ENCODE measurements at places on chromosomes 2 and 18.

GRCh38 chr18:51519571-51519970 is 322.1 kb upstream of the MEX3C start:
- no peak for DNase-seq

DNA sequence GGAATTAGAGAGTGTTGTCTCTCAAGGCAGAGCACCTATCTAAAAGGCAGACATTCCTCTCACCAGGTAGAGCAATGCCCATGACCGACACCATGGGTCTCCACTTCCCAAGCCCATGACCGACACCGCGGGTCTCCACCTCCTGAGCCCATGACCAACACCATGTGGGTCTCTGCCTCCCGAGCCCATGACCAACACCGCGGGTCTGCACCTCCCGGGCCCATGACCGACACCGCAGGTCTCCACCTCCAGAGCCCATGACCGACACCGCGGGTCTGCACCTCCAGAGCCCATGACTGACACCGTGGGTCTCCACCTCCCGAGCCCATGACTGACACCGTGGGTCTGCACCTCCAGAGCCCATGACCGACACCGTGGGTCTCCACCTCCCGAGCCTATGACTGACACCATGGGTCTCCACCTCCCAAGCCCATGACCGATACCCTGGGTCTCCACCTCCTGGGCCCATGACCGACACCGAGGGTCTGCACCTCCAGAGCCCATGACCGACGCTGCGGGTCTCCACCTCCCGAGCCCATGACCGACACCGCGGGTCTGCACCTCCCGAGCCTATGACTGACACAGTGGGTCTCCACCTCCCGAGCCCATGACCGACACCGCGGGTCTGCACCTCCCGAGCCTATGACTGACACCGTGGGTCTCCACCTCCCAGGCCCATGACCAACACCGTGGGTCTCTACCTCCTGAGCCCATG is 262.4 kb upstream of the SALL3 start:
- no peak for DNase-seq

DNA sequence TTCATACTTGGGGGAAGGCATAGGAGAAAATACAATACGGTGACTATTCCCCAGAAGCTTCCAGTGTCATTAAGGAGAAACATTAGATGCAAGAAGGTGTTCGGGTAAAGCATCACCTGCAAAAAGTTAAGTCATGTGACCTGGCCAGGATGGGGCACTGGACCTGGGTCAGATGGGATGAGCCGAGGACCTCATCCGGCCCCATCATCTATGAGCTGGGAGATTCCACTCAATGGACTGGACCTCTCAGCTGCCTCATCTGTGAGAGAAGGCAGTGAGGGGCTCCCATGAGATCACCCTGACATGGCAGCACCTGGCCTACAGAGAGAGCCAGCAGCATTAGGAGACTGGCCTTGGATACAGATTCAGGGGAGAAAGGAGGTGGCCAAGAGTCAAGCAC is 111.4 kb upstream of the TEX51 start:
- no peak for DNase-seq

DNA sequence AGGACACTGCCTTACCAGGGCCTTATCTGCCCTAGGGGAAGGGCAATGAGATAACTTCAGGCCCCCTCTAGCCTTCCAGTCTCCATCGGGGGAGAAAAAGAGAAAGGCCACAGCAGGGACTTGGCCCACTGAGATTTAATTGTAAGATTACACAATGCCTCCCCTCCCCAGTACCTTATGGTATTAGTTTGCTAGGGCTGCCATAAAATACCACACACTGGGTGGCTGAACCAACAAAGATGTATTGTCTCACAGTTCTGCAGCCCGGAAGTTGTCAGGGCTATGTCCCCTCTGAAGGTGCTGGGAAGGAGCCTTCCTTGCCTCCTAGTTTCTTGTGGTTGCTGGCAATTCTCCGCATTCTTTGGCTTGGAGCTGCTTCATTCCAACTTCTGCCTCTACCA is 34.8 kb upstream of the SPATA3 start:
- no peak for DNase-seq

DNA sequence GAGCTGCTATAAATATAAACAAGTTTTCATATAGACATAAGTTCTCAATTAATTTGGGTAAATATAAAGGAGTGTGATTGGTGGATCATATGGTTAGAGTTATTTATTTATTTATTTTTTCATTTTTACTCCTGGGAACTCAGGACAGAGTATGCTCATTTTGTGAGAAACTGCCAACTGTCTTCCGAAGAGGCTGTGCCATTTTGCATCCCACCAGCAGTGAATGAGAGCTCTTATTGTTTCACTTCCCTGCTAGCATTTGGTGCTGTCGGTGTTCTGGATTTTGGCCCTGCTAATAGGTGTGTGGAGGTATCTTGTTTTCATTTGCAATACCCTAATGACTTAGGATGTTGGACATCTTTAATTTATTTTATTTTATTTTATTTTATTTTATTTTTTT is 50.4 kb upstream of the XPO1 start:
- DNase-seq: no peak

DNA sequence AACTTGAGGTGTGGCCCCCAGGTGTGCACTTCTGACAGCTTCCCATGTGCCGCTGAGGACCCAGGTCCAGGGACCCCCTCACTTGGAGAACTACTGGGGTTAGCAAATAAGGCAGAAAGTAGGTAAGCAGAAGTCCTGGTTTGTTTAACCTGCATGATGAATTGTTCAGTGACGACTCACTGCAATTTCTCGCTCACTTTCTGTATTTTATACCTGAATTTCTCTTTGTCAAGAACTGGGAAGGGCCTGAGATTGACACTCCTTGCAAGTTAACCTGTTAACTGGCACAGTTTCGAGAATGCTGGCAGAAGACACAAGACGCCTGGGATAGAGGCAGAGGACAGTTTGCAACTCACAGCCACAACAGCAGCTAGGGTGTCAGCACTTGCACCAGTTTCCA is 164.5 kb upstream of the NCK2 start:
- DNase-seq: no peak

All from activated CD4-positive, CD25-positive, alpha-beta regulatory T cell (primary cell).